ENCODE measurements at places on chromosomes 11 and 22. TPM values are rescaled to one million over a fixed set of nuclear protein-coding genes. Genes with fewer than 3 reads are reported as not detected.

Gene FXYD2
- 361 TPM for total RNA-seq

Gene PRR33
- total RNA-seq = not detected

Gene DRD2
- not detected for total RNA-seq

Gene USP2
- total RNA-seq = 9.7 TPM

Gene TIMP3
- 5.4 TPM for total RNA-seq

- peak; percentile 91 for DNase-seq
Measured at GRCh38 chr11:114166897-114167323, 107.4 kb downstream of the ZBTB16 start.

GRCh38 chr11:30455025-30455424 lies 131.1 kb downstream of the MPPED2 start:
- DNase-seq = no peak

DNA sequence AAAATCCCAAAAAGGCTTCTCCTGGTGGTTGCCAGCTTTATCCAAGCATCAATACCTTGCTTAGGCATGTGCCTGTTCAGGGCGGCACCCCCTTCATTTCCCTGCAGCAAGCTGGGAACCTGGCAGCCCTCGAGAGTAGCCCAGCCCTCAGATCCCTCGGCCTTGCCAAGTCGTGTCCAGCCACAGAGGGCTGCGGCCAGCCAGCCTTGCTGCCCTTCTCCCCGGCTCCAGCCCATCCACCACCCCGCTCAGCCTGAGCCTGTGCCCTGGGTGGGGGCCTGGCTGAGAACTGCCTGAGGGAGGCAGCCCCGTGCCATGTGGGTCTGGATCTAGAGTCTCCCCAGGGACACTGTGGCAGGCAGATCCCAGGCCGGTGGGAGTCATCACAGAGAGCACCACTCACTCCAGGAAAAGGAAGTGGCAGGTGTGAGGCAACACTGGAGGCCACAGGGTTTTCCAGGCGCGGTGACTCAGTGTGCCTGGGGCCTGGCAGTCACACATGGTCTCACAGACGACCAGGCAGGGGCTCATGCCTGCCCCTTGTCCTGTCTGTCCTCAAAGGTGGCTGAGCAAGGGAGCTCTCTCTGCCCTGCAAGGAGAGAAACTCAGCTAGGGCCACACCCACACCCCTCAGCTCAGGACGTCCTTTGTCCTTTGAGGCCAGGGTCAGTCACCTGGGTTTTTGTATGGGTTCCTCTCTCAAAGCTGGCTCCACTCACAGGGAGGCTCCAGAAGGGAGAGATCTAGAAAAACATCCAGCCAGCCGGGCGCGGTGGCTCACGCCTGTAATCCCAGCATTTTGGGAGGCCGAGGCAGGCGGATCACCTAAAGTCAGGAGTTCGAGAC lies 12.2 kb upstream of the CDC42BPG start:
- DNase-seq = peak; percentile 90

- peak; percentile 73 for DNase-seq
Measured at GRCh38 chr11:104582431-104582830, 315.8 kb downstream of the CASP12 start.

DNA sequence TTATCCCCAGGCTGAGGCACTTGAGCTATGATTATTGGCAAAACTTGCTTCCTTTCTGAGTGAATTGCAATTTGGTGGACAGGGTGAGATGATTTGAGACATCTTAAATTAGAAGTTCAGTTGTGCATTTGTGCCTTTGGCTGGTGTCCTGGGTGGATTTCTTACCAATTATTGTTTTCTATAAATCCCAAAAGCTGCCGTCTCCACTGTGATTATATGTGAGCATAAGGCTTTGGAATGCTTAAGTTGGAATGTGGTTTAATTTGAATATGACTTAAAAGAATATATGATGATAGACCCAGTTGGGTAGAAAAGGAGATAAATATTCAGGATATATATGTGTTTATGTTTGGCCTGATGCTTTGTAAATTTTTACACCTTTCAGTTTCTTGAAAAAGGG lies 70.0 kb downstream of the EXT2 start:
- no peak for DNase-seq

DNA sequence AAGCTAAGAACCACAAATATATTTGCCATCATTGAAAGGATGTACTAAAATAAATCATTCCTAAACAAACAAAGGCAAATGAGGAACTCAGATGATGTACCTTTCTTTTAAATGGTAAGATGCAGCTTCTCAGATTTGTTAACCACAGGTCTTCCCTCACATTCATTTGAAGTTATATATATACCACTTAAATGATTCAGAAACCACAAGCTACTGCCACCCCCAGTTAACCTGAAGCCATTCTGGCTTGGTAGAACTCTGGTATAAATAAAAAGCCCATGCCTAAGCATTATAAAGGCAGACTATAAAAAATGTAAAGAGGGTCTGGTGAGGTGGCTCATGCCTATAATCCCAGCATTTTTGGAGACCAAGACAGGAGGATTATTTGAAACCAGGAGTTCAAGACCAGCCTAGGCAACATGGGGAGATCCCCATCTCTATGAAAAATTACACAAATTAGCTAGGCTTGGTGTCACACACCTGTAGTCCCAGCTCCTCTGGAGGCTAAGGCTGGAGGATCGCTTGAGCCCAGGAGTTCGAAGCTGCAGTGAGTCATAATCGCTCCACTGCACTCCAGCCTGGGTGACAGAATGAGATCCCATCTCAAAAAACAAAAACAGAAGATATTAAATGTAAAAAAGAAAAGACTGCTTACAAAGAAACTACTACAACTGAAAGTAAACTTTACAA lies 1185.3 kb downstream of the JRKL start:
- DNase-seq = peak; percentile 0

DNA sequence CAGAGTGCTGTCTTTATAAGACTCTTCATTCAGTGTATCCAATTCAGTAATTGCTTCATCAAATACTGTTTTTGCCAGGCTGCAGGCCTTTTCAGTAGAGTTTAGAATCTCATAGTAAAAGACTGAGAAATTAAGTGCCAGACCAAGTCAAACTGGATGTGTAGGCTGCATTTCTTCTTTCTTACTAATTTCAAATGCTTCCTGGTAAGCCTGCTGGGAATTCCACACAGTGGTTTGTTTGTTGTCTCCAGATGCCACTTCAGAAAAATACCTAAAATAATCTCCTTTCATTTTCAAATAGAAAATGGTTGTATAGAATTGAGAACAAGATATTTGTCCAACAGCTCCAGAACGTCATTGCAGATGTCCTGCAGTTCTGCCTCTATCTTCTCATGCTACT lies 34.7 kb downstream of the LDHAL6A start:
- DNase-seq = peak; percentile 19

Data from renal cortical epithelial cell (primary cell).